Activated T-helper 2 cell treated with anti-CD3 and anti-CD28 coated beads, Interferon-gamma antibody, Interleukin-2, Interleukin-4, amounts not matched to agents 10 μg/mL and 5 μg/mL and 100 μg/mL, durations not matched to agents 14 hours and 24 hours and 36 hours (primary cell): ENCODE measurements at places on chromosomes 2 and 18. TPM values are rescaled to one million over a fixed set of nuclear protein-coding genes. Genes with fewer than 3 reads are reported as not detected.

DNA sequence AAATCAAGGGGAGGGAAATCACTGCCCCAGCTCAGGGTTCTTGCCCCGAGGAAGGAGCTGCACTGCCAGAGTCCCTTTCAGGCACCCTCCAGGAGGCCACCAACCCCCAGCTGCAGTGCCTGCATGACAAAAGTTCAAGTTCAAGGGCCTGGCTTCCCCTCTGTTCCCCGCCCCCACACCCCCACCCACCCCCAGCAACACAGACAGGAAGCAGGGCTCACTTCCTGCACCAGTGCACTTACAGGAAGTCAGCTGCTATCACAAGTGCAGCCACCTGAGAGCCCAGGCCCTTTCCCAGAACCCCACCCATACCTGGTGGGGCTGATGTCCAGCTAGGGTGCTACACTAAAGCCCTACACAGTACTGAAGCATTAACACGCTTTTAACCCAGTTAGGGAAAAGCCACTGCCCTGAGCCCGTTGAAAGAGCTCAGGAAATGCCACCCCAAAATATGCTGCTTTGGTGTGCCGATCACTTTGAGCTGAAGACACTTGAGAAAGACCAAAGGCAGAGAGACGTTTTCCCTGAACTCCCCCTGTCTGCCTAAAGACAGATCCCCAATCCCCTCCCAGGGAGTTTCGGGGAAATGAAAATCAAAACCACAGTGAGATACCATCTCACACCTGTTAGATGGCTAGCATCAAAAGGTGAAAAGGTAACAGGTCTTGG is 109.9 kb upstream of the CAB39 start:
- DNase-seq: peak; percentile 27

DNA sequence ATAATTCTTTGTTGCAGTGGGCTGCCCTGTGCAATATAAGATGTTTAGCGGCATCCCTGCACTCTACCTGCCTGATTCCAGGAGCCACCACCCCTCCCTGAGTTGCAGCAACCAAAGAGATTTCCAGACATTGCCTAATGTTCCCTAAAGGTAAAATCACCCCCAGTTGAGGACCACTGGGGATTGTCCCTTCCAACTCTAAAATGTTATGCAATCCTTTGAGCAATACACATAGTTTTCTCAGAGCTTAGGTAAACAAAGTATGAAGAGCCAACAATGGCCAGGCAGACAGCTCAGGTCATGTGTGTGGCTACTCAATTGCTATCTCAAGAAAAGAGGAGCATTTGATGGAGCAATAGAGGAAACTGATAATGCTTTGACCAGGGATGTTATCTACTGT is 87.0 kb downstream of the XDH start:
- DNase-seq: no peak

DNA sequence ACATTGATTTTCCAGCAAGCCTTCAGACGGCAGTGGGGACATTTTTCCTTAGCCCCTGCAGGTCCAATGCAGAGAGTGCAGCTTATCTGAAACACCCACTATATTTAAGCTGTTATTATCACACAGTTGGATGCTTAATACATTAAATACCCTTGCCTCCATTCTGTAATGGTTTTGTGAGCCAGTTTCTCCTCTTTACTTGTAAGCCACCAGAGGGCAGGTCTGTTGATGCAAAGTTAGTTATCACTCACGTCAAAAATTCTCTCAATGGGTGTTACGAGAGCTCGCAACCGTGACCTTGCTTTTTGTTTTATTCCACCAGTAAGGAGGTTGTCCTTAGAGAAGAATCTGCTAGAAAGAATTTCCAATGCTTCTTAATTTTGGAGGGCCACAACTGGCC is 189.8 kb downstream of the INSIG2 start:
- no peak for DNase-seq

DNA sequence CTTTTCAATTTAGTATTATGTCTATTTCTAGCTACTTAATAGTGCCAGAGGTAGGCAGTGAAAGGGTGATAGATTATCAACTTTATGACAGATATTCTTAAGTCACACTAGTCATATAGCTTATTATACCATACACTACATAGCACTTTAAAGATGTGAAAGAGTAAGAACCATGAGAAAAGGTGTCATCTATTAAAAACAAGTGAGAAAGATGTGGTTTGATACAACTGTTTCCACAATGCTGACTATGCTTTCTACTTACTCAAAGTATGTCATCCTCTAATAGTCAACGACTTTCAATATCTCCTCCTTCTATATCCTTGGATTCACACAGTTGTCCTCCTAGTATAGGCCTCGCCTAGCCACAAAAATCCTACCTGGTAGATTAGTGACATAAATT is 132.9 kb upstream of the WDSUB1 start:
- DNase-seq: no peak

DNA sequence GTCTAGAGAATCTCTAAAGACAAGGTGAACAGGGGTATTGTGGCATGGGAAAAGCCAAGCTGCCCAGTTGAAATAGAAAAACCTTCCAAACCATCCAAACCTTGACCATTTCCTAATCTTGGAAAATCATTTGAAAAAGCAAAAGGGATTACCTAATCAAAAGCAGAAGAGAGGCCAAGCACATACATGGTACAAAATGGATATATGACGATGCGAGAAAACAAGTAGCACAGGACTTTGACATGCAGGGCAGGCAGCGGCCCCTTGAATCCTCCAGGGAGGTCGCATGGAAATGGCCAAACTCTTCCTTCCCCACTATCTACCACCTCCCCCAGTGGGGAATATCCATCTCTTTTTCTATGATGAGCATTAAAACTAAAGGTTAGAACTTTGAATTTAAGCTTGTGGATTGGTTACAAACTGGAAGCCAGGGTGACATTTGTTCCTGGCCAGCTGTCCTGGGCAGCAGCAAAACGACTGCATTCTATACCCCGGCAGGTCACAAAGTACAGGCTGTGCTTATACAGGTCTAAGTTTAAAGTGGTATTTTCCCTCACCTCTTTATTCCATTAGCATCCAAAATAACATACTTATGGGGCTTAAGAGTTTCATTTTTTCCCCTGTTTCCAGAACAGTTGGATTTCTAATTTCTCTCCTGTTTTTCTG is 24.7 kb downstream of the MYOM1 start:
- DNase-seq: no peak

GRCh38 chr2:146893500-146894041 is 951.3 kb upstream of the ACVR2A start:
- no peak for DNase-seq

DNA sequence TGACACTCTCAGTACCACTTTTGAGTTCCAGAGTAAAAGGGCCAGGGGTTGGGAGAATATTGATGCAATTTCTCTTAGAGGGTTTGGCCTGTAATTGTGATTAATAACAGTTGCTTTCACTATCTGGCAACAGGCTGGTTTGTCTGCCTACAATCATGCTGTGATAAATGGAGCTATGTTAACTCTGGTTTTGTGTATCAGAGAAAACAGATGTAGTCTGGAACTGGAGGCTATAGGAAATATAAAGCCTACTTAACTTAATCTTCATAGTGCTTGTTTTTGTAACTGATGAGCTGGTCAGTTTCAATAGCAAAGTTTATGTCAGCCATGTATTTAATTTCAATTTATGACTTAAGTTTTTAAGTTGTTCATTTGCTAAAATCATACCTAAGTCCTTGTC is 138.0 kb downstream of the AGPS start:
- no peak for DNase-seq

DNA sequence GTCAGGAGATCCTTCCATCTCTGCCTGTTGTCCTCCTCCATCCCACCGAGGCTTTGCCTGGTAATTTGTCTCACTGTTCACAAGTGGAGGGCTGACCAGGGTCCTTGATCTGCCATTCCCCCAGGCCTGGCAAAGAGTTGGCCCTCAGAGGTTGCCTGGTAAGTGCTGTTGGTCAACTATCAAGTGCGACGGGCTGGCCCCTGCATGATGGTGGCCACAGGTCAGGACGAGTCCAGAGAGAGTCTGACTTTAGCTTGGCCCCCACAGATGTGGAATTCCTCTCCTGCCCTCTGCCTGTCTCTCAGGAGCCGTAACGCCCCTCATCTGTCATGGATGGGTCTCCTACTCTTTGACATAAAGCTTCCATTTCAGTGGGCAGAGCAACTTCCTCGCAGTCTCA is 97.3 kb upstream of the SMIM21 start:
- DNase-seq: no peak

DNA sequence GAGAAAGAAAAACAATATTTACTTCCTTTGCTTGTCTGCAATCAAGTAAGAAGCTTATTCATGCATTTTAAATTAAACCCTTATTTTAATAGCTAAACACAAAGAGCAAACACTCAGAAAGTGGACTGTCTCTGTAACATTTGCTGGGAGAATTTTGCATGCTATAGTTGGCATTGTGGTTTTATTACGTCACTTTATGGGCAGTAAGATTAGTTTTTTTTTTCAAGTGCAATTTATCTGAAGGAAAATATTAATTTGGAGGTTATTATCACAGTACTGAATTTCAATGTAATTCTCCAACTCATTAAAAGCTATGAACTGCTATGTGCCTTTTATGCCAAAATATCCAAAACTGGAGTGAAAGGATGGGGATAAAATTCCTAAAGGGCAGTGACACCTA is 103.3 kb downstream of the TMEFF2 start:
- no peak for DNase-seq

DNA sequence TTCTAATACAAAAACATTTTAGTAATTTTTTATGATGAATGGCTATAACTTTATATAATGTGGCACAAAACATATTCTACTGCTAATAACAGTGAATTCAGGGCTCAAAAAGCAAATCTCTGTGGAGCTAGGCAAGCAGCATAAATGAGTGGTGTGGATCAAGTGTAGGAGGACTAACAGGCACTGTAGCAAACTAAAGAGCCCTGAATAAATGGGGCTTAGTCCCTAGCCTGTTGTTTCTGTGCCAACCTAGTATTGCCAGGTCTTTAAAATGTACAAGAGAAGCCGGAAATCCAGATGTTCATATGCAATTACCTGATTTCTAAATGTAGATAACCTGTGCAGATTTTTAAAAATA is 18.5 kb downstream of the REL start:
- DNase-seq: no peak

DNA sequence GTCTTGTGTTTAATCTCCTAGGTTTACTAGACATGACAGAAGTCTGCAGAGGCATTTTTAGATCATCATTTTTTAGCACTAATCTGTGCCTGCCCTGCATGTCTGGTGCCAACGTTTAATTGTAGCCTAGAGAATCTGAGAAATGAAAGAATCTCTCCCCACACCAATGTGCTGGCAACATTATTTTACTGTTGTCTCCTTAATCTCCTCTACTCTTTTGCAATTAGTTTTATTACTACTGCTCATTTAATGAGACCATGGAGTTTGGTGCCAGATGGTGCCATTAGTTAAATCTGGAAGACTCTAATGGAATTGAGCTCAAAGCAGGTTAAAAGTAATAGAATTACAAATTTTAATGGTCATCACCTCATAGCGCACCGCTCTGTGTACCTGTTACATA is 4.0 kb upstream of the SPP2 start:
- no peak for DNase-seq

- DNase-seq: no peak
Measured at GRCh38 chr2:15560140-15560987, 770 bp downstream of the NBAS start.

DNA sequence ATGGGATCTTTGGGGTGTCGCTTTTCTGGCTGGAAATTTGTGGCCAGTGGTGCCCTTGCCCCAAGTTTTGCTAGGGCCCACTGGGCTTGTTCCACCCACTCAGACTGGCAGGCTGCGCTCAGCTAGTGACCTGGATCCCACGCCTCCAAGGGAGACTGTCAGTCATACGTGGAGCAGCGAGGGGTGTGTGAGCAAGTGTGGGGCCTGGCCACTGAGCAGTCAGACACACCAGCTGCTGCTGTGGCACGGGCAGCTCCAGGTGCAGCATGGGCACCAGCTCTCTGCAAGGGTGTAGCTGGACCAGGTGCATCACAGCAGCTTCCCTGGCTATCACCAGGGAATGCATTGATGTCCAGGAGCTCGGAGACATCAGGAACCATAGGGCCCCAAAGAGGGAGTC is 327.0 kb downstream of the NR4A2 start:
- DNase-seq: no peak

DNA sequence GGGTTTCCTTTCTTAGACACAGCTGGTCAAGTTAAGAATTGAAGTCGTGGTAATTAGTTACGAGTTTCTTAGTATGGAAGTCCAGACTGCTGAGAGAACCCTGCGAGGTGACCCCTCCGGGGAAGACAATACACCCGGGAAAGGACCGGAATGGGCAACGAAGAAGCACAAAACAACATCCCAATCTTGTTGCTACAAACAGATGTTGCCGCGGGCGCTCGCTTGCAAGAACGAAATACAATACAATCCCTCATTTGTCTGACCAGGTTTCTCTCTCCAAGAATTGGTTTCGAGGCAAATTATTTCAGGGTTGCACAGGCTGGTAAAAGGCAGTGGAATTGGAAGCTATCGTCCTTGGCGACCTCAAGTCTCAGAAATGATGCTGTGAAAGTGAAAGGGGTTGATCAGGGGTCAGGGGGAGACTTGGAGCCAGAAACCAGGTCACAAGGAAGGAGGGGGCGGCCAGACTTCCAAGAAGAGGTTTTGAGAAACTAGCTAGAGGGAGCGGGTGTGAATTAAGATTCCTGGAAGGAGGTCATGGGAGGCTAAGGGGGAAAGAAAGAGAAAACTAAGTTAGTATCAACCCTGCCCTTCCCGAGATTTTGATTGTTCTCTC is 401.9 kb downstream of the HRH4 start:
- DNase-seq: no peak

DNA sequence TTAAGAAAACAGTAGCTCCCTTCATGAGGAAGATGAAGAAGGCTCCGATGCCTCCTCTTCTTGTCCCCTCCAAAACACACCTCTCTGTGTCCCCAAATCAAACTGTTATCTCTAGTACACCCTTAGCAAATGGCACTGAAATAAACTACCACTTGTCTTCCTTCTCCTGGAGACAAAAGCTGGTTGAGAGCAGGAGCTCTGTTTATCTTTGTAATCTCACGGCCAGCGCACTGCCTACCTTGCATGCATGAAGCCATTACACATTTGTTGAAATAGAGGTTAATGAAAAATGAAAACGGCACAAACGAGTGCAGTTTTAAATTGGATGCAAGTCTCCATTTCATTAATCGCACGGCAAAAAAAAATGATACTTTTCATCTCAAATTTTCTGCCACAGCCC is 113.7 kb downstream of the EPB41L3 start:
- DNase-seq: no peak

The LYPD6 gene
- not detected in 2 replicates for total RNA-seq

The TYMS gene
- 272 and 273 TPM in 2 replicates for total RNA-seq

The KIAA2012 gene
- not detected in 2 replicates for total RNA-seq

The SLC19A3 gene
- total RNA-seq: not detected in 2 replicates

The RALBP1 gene
- 39.2 and 40.1 TPM in 2 replicates for total RNA-seq

The DPP4 gene
- 65.8 and 67.0 TPM in 2 replicates for total RNA-seq

The STK16 gene
- 32.0 and 33.3 TPM in 2 replicates for total RNA-seq
